ENCODE measurements at places on chromosomes 2 and 18. TPM values are rescaled to one million over a fixed set of nuclear protein-coding genes. Genes with fewer than 3 reads are reported as not detected.

Gene IL37
- not detected for total RNA-seq

Gene RGPD3
- total RNA-seq, result 0.29 TPM

DNA sequence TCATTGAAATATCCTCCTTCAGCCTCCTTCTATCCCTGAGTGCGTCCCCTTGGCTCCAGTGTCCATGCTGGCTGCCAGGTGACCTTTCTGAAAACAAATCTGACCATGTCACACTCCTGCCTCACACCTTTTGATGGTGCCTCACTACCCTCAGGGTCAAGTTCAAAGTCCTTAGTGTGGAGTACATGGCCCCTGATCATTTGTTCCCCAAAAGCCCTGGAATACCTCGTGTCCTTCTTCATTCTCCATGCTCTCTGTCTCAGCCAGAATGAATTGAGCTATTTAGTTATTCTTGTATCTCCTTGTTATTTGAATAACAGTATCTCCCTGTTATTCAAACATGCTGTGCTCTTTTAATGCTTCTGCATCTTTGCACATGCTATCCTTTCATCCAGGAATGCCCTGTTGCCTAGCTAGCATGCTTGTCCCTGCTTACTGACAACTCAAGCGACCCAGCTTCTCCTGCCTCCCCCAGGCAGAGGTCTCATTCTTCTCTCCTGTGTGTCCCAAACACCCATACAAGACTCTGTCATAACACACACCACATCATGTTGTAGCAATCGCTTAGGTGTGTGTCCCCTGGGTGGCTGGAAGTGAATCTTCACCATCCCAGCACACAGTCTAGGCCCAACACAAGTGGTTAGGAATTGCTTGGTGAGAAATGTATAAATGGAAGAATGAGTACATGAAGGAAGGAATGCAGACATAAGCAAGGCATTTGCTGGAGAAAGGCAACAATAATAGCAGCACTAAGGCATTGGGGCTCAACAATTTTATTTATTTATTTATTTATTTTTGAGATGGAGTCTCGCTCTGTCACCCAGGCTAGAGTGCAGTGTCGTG is 144.0 kb downstream of the DDX1 start:
- no peak for DNase-seq

DNA sequence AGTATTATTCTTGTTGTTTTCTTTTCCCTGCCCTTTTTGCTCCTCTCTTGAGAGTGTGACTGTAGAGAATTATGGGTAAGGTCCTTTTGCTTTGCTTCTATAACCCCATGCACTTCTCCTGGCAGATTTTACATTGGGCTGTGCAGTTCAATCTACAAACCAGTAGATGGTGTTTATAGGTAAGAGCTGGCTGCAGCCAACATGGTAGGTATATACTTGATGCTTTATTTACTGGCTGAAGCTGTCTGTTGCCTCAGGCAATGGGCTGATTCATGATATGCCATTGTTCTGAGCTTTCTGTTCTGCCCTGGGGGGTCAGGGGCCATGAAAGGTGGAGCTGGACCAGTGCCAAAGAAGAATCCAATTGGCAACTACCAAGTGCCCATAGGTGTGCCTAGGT is 48.3 kb upstream of the MYL1 start:
- no peak for DNase-seq

GRCh38 chr2:217857624-217858506 is 144.9 kb downstream of the TNS1 start:
- DNase-seq, result no peak

- DNase-seq, result no peak
Observed at GRCh38 chr2:37111958-37112357, 27.6 kb downstream of the GPATCH11 start.

DNA sequence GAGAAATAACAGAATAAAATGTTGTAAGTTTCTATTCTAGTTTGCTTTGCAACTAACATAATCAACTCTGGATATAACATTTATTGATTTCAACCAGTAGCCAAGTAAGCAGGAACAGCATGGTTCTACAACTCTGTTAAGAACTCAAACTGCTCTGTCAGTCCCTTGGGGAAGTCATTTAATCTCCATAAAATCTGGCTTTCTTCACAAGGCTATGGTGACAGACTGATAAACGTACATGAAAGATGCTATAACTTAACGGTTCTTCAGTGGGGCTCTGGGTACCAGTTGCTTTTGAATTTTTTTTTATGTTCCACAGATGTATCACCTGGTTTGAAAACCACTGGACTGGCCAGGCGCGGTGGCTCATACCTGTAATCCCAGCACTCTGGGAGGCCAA is 10.3 kb downstream of the PSME4 start:
- DNase-seq, result no peak

DNA sequence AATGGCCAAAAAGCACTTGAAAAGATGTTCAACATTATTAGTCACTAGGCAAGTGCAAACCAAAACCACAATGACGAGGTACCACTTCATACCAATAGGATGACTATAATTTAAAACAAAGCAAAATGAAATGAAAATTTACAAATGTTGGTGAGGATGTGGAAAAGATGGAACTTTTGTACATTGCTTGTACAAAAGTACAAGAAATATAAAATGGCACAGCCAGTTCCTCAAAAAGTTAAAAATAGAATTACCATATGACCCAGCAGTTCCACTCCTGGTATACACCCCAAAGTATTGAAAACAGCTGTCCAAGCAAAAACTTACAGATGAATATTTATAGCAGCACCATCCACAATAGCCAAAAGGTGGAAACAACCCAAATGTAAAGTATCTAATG is 107.8 kb upstream of the XPO1 start:
- DNase-seq, result no peak
